ENCODE measurements at places on chromosomes 4 and X.

DNA sequence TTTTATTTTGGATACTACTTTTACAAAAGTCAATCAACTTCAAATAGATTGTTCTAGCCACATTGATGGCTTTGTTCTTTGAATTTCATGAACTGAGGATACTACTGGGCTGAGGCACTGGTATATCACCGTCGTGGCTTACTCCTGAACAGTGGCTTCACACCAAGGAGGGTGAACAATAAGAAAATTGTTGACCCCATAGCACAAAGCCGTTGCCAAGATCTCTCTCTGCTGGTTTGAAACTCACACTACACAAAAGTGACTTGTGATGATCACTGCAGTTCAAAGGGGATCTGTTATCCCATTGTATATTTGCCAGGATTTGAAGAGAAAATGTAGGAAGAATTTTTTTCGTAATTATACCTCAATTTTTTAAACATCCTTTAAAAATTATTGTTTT lies 119.6 kb downstream of the PDLIM5 start:
- DNase-seq = no peak

- no peak for DNase-seq
These were observed 12.7 kb downstream of the ADGRA3 start for GRCh38 chr4:22502895-22503814.

DNA sequence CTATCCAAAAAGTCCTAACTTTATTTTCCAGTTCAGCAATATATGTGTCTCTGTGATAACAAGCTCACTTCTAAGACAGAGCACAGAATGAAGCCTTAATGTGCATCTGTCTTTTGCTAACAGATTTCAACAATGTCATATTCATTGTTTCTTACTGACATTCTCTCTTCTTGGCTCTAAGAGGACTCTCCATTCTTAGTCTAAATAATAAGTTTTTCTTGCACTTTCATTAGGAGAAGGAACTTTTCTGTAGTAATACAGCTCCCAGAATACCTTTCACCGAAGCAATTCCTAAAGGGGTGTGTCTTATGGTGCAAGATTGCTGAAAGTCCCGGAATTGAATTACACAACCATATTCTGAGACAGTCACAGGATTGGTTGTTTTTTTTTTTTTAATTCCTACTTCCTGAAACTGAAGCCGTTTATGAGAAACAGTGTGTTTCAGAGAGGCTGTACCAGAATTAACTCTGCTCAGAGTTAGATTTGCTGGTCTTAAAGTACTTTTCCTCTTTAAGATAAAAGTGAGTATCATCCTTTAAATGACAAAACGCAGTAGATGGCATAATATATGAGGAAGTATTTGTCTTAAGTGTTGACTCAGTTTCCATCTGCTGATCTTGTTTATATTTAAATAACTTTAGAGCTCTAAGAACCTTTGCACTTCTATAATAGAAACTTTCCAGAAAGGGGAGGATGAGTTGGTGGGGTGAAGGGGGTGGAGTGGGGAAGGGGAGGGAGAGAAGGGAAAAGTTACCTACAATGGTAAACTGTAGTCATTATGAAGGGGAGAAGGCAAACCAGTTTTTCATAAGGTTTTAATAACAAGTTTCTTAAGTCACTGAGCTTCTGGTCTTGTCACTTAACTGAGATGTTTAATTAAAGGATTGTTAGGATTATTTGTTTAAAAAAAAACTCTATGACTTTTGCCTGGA lies at the start of gene ALPK1:
TSS of gene ALPK1 (plus strand) at position 421 of the 932 bp plus-strand sequence.
- no peak for DNase-seq

GRCh38 chr4:119016636-119017035 lies 119.0 kb upstream of the MYOZ2 start:
- no peak for DNase-seq

GRCh38 chrX:149858592-149858991 lies 22.4 kb upstream of the MAGEA8 start:
- DNase-seq = no peak

DNA sequence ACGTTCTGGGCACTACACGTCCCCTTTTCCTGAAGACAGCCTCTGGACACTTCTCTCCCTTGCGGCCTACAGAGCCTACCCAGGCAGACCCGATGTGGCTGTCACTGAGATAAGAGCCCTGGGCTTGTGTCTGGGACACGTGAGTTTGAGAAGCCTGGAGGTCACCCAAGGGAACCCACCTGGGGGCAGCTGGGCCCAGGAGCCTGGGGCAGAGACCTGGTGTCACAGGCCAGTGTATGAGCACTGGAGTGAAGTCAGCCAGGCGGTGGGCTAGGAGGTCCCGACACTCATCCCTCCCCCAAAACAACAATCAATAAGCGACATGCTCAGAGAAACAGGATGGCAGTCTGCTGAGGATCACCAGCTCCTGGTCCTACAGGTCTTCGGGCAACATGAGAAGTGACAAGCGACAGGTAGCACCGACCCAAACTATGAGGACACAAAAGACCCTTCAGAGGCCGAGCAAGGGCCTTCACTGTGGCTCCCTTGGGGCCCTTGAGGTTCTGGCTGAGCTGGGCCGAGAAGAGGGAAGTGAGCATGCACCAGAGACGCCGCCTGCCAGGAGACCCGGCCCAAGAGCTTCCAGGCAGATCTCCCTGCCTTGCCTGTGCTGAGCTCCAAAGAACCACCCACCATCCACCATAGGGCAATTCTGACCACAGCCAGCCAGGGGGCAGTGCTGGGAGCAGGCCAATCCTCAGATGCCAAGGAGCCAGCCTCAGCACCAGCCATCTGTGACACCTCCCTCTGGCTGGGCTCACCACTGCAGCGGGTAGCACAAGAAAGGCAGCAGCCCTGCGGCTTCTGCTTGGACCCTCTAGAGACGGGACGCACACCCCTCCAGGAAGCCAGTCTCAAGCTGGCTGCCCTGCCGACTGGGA lies 11.0 kb upstream of the DUSP9 start:
- DNase-seq = no peak

- DNase-seq = peak; percentile 17
These were observed 35.3 kb downstream of the FAT1 start for GRCh38 chr4:186688150-186688943.

- DNase-seq = no peak
These were observed at the start of gene IL9R for GRCh38 chrX:155997436-155997835. IL9R (plus strand) TSS chrX:155997696; CDS start chrX:155997760, 64 bp downstream.

DNA sequence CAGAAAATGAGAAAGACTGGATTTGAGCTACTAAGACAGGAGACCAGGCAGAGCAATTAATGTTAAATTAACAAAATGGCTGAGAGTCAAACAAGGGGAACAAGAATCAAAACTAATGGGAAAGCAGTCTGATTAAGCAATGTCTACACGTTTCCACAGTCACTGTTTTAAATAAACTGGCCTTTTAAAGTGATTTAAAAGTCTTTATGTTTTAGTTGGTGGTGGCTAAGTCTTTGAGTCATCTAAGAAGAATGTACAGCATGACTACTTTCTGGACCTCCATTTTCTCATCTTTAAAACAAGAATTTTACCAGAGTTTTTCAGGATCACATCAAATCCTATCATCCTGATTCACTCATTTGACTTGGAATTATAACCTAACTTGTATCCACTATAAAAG lies 233.8 kb downstream of the ENOX2 start:
- DNase-seq = no peak
